IPS DF 6.9 (cell line): ENCODE measurements at places on chromosomes 6 and 20.
A peak's percentile ranks its signal among the peaks of the same experiment; 100 is the strongest.

DNA sequence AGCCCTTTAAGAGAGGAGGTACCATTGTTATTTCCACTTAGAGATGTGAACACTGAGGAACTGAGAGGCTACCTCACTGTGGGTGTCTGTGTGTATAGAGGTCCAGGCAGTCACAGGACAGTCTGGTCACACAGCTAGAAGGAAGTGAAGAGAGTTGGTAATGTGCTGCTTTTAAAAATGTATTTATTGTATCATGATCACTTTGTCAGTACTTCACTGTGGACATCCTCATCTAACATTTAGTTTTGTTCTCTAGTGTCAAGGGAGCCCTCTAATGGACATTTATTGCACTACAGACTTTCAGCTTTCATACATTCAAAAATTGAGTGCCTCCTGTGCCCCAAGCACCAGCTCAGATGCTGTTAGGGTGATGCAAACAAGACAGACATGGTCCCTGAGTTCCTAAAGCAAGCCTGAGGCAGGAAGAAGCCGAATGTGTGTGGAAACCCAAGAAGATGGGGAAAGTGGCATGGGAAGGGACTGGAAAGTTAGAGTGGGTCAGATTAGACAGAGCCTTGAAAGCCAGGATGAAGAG lies 123.0 kb downstream of the SLC16A10 start:
- H3K27me3 ChIP-seq = no peaks in the 10 kb centered on the region
- no peak overlapping the region for H3K27ac ChIP-seq
- 0 out of 2 replicates have a peak, but pooled peaks cover 2% of the 10 kb centered on the region for H3K4me1 ChIP-seq
- no peak overlapping the region for H3K4me3 ChIP-seq
- peak; percentile 35 for DNase-seq

DNA sequence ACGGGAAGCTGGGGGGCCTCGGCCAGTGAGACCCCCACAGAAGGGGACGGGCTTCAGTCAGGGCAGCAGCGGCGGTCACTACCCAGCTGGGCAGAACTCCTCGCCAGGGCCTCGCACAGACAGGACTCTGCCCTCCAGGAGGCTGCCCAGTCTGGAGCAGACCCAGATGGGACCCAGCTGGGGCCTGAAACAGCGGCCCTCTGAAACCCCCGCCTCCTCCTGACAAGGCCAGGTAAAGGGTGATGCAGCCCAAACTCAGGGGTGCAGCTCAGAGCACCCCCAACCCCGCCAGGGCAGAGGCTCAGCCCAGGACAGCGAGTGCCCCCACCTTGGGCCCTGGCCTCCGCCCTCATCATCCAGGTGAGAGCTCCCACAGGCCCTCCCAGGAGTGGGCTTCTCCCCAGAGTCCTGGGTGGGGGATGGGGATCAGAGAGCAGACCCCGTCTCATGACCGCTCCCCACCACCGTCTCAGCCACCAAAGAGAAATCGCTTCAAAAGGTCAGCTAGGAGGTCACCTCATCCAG lies 2.2 kb downstream of the EEF1A2 start:
- H3K36me3 ChIP-seq = 0 out of 2 replicates have a peak, but pooled peaks cover 3% of the 10 kb centered on the region
- H3K4me1 ChIP-seq = peaks cover 4% of the 10 kb centered on the region; the same call in 1 of the 2 replicates
- peaks cover 5% of the 10 kb centered on the region; the same call in 1 of the 2 replicates for H3K27me3 ChIP-seq
- DNase-seq = no peak
- H3K4me3 ChIP-seq = no peak overlapping the region
- no peak overlapping the region for H3K27ac ChIP-seq

DNA sequence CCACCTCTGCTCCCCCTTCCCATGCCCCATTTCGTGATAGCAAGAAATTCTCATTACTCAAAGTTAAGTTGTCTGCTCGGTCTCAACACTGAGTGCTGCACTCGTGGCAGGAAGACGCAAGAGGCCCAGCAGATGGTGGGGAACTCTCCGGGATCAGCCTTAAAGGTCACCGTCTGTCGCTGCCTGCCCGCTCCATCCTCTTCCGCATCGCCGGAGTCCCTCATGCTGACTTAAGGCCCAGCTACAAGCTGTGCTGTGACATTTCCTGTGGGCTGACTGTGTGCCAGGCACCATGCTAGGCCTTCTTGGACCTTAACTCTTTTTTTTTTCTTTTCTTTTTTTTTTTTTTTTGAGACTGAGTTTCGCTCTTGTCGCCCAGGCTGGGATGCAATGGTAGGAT lies 17.8 kb downstream of the GRM4 start:
- no peak for DNase-seq
- H3K27ac ChIP-seq = no peak overlapping the region
- H3K36me3 ChIP-seq = no peaks in the 10 kb centered on the region
- H3K4me1 ChIP-seq = peaks cover 22% of the 10 kb centered on the region
- H3K27me3 ChIP-seq = no peaks in the 10 kb centered on the region

- no peaks in the 10 kb centered on the region for H3K4me1 ChIP-seq
- DNase-seq = no peak
- H3K4me3 ChIP-seq = no peak overlapping the region
- no peaks in the 10 kb centered on the region for H3K36me3 ChIP-seq
These were observed 57.2 kb upstream of the PCSK2 start for GRCh38 chr20:17169585-17170136.

- H3K4me3 ChIP-seq = peak overlapping the region; percentile 76; the same call in 1 of the 2 replicates
- H3K36me3 ChIP-seq = no peaks in the 10 kb centered on the region
- H3K27me3 ChIP-seq = no peaks in the 10 kb centered on the region; the same call in 1 of the 2 replicates
- no peak overlapping the region for H3K27ac ChIP-seq
- peaks cover 3% of the 10 kb centered on the region; the same call in 1 of the 2 replicates for H3K4me1 ChIP-seq
These were observed 544 bp upstream of the TP53INP2 start for GRCh38 chr20:34703424-34704176.

GRCh38 chr6:16521528-16521927 lies 239.7 kb downstream of the ATXN1 start:
- no peaks in the 10 kb centered on the region for H3K36me3 ChIP-seq
- DNase-seq = no peak
- H3K27ac ChIP-seq = no peak overlapping the region

- no peak overlapping the region for H3K4me3 ChIP-seq
- no peak overlapping the region for H3K27ac ChIP-seq
- no peaks in the 10 kb centered on the region for H3K27me3 ChIP-seq
- H3K36me3 ChIP-seq = peaks cover 18% of the 10 kb centered on the region; the same call in 1 of the 2 replicates
These were observed 10.1 kb downstream of the DPM1 start for GRCh38 chr20:50948132-50948785.

DNA sequence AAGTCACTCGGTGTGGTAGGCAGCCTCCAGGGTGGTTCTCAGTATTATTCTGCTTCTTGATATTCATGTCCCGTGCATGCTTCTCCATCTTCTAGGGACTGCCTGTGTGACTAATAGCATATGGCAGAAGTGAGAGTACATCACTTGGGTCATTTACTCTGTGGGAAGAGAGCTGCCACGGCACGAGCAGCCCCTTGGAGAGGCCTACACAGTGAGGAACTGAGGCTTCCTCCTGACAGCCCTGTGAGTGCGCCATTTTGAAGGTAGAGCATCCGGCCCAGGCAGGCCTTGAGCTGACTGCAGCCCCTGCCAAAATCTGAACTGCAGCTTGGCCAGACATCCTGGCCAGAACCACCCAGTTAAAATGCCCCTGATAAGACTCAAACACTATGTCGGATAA lies 17.3 kb upstream of the MCUR1 start:
- no peak overlapping the region for H3K4me3 ChIP-seq
- no peak overlapping the region for H3K27ac ChIP-seq
- no peaks in the 10 kb centered on the region for H3K36me3 ChIP-seq
- no peak for DNase-seq

DNA sequence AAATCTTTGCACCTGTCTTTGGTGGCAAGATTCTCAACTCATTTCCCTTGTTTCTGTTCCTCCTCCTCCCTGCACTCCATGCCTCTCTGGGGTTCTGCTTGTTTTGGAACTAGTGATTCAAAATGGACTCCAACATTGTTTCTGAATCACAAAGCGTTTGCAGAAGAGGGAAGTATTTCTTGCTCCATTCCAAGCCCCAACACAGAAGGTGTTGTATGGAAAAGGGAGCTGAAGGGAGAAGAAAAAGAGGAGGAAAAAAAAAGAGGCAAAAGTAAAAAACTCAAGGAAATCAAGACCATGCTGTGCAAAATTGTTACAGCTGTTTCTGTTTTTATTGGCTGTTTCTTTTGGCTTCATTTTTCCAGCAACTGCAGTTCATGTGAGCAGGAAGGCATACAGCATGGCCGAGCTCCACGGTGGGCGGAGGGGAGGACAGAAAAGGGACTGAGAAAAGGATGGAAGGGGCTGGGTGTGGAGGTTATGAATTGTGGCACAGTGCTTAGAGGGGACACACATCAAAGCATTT lies 66.9 kb upstream of the PRL start:
- no peak for DNase-seq
- no peaks in the 10 kb centered on the region for H3K27me3 ChIP-seq
- H3K36me3 ChIP-seq = no peaks in the 10 kb centered on the region
- H3K4me1 ChIP-seq = no peaks in the 10 kb centered on the region; the same call in 1 of the 2 replicates
- H3K27ac ChIP-seq = no peak overlapping the region

- no peaks in the 10 kb centered on the region for H3K27me3 ChIP-seq
- H3K27ac ChIP-seq = no peak overlapping the region
- no peaks in the 10 kb centered on the region for H3K36me3 ChIP-seq
- no peak overlapping the region for H3K4me3 ChIP-seq
These were observed 615.4 kb downstream of the CD109 start for GRCh38 chr6:74311431-74311830.
